A172 (cell line): ENCODE measurements at places on chromosomes 5 and 9. TPM values are rescaled to one million over a fixed set of nuclear protein-coding genes. Genes with fewer than 3 reads are reported as not detected.

DNA sequence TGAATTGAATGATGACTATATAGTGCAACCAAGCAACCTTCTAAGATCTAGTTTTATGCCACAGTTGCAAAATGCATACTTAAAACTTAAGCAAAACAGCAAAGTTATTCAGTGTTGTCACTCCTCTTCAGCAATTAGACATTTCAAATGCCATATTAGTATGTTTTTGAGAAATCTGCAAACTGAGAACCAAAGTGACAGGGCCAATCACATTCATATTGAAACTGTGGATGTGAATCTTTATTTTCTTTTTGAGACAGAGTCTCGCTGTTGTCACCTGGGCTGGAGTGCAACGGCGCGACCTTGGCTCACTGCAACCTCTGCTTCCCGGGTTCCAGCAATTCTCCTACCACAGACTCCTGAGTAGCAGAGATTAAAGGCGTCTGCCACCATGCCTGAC, 249.2 kb upstream of the EFNA5 start:
- no peak for DNase-seq

DNA sequence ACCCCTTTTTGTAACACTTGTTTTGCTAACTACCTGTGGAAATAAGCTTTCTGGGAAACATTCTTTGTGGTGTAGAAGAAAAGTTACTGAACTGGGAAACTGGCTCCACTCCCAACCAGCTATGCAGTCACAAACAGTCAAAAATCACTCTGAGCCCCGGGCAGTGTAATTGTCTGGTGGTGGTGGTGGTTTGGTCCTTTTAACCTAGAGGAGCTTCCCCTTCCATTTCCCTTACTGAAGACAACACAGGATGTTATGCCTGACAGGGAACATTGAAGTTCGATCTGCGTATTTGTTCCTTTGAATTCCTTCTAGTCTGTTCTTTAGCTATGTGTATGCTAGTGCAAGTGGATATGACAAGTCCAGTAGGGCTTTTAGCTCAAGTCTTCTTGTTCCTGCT, 56.8 kb upstream of the TBCA start:
- no peak for DNase-seq

GRCh38 chr5:146965761-146966659, 87.5 kb upstream of the PPP2R2B start:
- peak; percentile 89 for DNase-seq

GRCh38 chr5:14492331-14492964, 89.1 kb upstream of the OTULINL start:
- no peak for DNase-seq

DNA sequence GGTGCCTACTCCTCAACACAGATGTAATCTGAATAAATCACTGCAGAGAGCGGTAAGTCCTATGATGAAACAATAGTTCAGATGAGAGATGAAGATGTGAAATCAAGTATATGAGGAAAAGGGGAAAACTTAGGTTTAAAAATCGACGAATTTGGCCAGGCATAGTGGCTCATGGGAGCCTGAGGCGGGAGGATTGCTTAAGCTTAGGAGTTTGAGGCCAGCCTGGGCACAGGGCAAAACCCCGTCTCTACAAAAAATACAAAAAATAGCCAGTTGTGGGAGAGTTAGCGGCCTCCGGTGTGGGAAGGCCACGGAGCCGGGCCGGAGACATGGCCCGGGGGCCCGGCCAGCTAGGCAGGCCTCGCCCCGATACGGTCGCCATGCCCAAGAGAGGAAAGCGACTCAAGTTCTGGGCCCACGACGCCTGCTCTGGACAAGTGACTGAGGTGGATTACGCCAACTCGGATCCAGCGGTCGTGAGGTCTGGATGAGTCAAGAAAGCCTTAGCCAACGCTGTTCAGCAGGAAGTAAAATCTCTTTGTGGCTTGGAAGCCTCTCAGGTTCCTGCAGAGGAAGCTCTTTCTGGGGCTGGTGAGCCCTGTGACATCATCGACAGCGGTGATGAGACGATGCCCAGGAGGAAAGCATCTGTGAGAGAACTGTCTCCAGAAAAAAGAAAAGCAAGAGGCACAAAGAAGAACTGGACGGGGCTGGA, 62.8 kb upstream of the SUB1 start:
- peak; percentile 96 for DNase-seq

DNA sequence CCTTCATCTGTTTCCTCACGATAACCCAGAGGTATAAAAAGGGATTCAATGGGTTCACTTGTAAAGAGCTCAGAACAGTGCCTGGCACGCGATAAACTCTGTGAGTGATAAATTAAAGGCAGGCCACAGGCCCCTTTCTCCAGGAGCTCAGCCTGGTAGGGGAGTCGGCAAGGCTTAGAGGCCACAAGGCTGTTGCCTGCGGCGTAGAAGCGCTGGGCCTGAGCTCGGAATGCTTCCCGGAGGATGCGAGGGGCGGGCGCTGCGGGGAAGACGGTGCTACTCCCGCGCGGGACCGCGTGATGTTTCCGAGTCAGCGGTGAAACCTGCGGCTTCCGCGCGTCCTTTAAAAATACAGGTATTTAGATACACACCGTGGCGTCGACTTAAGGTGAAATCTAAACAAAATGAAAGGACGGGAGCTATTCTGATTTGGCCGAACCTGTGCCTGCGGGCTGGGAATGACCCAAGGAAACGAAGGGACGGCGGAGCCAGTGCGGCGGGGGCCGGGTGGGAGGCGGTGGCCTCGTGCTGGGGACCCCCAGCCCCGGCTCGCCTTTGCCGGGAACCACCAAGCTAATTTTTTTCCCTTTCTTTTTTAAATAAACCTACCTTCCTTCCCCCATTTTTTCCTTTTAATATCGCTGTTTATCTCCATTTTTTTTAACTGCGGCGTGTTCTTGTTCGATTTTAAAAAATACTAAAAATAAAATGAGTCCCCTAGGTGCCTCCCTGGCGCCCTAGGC, 6.2 kb downstream of the NKX2-5 start:
- DNase-seq, result no peak

DNA sequence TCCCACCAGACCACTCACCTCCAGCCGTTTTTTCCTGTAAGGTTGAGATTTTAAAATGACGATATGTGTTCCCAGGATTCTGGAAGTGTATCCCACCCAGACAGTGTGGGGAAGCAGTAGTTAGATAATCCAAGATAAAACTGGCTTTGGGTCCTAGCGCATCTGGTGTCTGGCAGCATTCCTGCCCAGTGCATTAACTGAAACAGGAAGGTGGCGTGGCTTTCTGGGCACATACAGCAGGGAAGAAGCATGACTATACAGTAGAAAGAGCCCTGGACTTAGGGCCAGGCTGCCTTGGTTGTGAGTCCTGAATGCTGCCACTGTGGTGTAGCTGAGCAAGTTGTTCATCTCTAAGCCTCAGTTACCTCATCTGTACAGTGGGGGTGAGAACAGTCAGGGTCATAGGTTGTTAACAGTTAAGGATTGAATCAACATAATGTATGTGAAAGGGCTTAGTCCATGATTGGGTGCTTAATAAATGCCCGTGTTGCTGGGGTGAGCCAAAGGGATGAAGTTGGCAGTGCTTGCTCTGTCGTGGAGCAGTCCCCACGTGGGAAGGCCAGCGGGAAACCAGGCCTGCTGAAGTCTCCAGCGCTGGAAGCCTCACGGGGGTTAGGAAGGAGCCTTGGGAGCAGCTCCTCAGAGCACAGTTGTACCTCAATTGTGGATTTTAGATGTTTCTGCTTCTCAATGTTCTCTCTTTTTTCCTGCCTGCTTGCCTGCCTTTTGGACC, 18.0 kb downstream of the CLTA start:
- DNase-seq, result no peak

GRCh38 chr5:81225463-81225862, 7.7 kb upstream of the CKMT2 start:
- no peak for DNase-seq

DNA sequence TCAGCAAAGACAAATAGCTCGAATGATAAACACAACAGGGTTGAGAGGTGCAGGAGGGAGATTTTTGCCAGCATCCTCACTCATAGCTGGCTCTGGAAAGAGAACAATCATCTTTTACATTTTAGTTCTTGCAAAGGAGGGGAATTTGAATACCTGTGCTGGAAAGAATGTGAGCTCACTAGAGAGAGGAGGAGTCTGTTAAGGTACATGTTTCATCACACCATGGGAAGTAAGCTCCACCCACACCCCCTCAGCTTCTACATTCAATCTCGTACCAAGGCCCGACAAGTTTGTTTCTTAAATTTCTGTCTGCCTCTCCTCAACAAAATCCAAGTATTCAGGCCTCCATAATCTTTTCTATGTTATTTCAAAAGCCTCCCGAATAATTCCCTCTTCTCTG, 254.6 kb downstream of the BRINP1 start:
- DNase-seq, result no peak

DNA sequence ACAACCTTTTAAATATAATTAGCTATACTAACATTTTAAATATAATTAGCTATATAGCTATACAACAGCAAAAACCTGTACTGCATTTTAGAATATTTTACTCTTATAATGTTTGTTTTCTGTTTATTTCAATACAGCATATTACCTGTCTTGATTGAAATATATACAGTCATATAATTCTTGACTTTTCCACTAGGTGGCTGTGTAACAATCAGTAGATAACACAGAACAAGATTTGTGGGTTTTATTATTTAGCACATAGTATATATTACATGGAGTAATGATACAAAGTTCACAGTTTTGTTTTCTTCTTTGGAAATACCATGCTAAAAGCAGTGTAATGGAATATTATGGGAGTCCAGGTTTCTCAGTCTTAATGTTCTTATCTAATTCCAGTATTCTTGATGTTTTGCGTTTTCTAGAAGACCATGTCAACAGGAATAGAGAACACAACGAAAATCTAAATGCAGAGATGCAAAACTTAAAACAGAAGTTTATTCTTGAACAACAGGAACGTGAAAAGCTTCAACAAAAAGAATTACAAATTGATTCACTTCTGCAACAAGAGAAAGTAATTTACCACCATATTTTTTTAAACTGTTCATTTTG, 13.3 kb downstream of the HMMR start:
- peak; percentile 10 for DNase-seq

DNA sequence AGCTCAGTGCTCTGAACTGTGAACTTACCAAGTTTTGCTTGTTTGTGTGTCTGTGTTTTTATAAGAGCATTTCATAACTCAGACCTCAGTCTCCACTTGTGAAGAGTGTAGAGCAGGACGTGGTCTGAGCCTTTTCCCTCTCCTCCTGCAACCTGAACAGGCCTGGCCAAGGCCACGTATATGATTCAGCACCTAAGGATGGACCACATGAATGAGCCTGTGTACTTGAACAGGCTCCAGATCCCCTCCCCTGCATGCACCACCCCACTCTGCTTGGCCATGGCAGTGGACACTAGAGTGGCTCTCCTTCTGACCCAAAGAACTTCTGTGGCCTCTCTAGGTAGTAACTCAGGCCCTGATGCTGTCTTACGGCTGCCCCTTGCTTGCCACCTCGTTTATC, 125.9 kb upstream of the FSTL4 start:
- peak; percentile 8 for DNase-seq

- DNase-seq, result no peak
Measured at GRCh38 chr9:35835216-35835632, 6.2 kb downstream of the TMEM8B start.

- DNase-seq, result no peak
Measured at GRCh38 chr5:160640406-160640805, 211.6 kb downstream of the ATP10B start.

DNA sequence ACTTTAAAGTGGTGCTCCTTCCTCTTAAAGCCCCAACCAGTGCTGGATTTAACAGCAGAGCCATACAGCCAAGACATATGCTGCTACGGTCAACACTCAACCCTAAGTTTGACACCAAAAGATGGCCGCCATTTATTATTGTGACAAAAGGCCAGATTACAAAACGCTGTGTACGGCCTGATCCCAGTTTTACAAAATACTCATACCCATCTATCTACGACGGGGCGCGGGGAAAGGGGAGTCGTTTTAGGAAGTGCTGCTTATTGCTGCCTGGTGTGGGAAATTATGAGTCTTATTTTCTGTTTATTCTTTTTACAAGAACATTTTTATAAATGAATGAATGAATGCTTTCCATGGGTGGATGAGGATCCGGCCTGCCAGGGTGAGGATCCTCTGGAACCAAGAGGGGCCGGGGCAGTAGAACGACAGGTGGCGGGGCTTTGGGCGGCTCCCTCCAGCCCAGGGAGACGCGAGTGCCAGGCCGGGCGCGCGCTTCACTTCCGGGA, 457 bp upstream of the IDNK start:
- no peak for DNase-seq

GRCh38 chr5:171899792-171900191, 106.6 kb downstream of the FBXW11 start:
- no peak for DNase-seq

The OR1J2 gene
- total RNA-seq, result not detected in 2 replicates

The CDH9 gene
- 0.22 TPM in 1 of 2 replicates, not detected in the other for total RNA-seq

The CAVIN4 gene
- 1.1 and 2.4 TPM in 2 replicates for total RNA-seq

The IL4 gene
- total RNA-seq, result not detected in 2 replicates

The TRPM3 gene
- 0.09 and 0.57 TPM in 2 replicates for total RNA-seq

The GLRA1 gene
- not detected in 2 replicates for total RNA-seq

The WDR31 gene
- total RNA-seq, result 0.60 and 0.74 TPM in 2 replicates

The POLR3G gene
- total RNA-seq, result 5.5 and 6.1 TPM in 2 replicates

The IFNB1 gene
- not detected in 2 replicates for total RNA-seq

The LEAP2 gene
- 0.38 and 1.9 TPM in 2 replicates for total RNA-seq
